Progenitor cell of endocrine pancreas (in vitro differentiated cells): ENCODE measurements at places on chromosomes 5 and 9. TPM values are rescaled to one million over a fixed set of nuclear protein-coding genes. Genes with fewer than 3 reads are reported as not detected.

Gene ZBTB6
- 8.3 and 9.0 TPM in 2 replicates for total RNA-seq

GRCh38 chr5:111232311-111233051 is 8.3 kb downstream of the CAMK4 start:
- DNase-seq = no peak

DNA sequence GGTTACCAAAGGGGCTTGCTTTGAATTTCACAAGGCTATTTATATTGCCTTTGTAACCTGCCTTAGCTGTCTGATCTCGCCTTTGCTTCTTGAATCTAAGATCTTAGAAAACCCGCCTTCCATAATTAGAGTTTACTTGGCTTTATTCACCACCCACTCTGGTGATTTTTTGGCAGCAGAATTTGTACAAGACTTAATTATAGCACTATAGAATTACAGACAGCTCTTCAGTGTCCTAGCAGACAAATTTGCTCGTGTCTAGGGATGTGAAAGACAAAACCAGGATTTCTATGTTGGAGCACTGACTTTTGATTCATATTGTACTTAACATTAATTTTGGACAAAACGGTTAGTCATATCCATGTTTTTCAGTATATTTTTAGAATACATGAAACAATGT is 306.6 kb downstream of the ADGRV1 start:
- DNase-seq = no peak

- DNase-seq = no peak
Observed at GRCh38 chr9:35029852-35030251, 40.3 kb downstream of the DNAJB5 start.

DNA sequence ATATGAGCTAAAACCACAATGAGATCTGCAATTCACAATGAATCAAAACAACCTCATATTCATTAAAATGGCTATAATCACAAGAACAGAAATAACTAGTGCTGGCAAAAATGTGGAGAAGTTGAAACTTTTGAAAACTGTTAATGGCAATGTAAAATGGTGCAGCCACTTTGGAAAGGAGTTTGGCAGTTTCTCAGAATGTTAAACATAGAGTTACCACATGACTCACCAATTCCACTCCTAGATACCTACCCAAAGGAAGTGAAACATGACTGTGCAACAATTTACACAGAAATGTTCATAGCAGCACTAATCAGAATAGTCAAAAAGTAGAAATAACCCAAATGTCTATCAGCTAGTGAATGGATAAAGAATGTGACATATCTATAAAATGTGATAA is 862.2 kb downstream of the DTWD2 start:
- DNase-seq = no peak

DNA sequence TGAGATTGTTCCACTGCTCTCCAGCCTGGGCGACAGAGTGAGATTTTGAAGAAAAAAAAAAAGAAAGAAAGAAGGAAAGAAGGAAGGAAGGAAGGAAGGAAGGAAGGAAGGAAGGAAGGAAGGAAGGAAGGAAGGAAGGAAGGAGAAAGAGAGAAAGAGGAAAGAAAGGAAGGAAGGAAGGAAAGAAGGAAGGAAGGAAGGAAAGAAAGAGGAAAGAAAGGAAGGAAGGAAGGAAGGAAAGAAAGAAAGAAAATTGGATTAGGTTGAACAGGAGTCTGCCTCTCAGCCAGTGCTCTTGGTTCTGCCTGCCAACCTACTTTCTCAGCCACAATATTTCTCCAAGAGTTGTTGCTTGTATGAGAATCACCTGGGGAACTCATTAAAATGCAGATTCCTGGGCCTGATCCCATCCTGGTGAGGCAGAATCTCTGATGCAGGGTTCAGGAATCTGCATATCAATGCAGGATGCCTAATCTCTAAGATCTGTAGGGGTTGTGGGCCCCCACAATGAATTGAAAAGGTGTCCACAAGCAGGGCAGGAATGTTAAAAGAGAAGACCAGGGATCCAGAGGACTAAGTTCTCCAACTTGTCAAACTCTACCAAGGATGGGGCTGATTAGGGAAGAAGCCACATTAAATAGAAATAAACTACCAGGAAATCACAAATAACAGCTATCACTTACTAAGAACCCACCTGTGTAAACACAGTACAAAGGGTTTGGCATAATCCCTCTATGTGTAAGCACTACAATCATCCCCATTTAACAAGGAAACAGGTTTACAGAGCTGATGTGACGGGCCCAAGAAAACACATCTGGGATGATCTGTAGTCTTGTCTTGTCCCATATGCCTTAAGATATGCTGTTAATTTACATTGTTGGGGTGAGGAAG is 23.4 kb upstream of the GALNT10 start:
- no peak for DNase-seq

Gene PCDHA4
- total RNA-seq = 27.8 and 28.6 TPM in 2 replicates

- DNase-seq = no peak
Observed at GRCh38 chr5:170854566-170854965, 7.3 kb upstream of the RANBP17 start.

Gene C8G
- 1.1 and 2.8 TPM in 2 replicates for total RNA-seq

Gene SPINK6
- total RNA-seq = not detected in 2 replicates

Gene PFDN1
- total RNA-seq = 63.4 and 65.1 TPM in 2 replicates

GRCh38 chr5:57072218-57072892 is 101.5 kb upstream of the GPBP1 start:
- DNase-seq = no peak
